ENCODE measurements at places on chromosomes 11 and 22.

DNA sequence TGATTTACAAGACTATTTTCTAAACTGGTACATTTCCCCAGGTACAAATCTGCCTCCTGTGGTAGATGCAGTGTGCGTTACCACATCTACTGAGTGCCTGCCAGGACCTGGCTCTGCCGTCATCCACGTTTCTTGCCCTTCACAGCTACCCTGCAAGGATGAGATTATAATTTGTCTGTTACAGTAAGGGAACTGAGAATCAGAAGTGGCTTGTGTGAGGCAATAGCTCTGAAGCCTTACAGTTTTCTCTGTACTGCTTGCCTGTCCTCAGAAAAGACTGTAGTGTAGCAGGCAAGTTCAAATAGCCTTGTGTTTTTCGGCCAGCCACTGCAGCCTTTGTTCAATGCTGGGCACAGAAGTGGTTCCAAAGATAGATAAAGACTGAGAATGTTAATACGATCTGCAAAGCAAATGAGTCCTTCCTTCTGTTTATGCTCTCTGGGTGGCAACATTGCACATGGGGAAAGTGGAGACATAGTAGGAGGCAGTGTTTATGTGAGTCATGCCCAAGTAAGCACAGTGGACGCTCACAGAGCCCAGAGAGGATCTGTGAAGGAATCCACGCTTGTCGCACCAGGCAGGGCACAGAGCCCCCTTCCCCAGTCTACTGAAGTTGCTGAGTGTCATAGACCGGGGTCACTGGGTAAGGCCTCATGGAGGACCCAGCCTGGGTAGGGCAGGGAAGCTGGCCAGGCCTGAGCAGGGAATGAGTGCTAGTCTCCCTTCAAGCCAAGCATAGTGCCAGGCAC is 49.1 kb downstream of the MICAL2 start:
- no peak for DNase-seq

- DNase-seq, result no peak
Observed at GRCh38 chr11:114232400-114233059, 63.7 kb upstream of the NNMT start.

GRCh38 chr11:42709216-42709615 is 602.6 kb upstream of the API5 start:
- no peak for DNase-seq

GRCh38 chr11:130673698-130674097 is 225.3 kb downstream of the ADAMTS15 start:
- DNase-seq, result no peak

GRCh38 chr11:132646890-132647289 is 885.4 kb downstream of the OPCML start:
- no peak for DNase-seq

- no peak for DNase-seq
Observed at GRCh38 chr11:44781655-44782054, 54.9 kb downstream of the TSPAN18 start.

- DNase-seq, result no peak
Observed at GRCh38 chr11:64088162-64089026, 52.7 kb downstream of the FLRT1 start.

- no peak for DNase-seq
Observed at GRCh38 chr22:37817705-37818408, 5.3 kb upstream of the GALR3 start.

- DNase-seq, result no peak
Observed at GRCh38 chr11:128894286-128894681, 3.1 kb downstream of the KCNJ5 start.

- no peak for DNase-seq
Observed at GRCh38 chr11:91790346-91791170, 434.1 kb upstream of the FAT3 start.

- no peak for DNase-seq
Observed at GRCh38 chr11:1917523-1918435, 1.7 kb upstream of the TNNT3 start.

GRCh38 chr22:30910358-30910757 is 58.2 kb downstream of the MORC2 start:
- no peak for DNase-seq

DNA sequence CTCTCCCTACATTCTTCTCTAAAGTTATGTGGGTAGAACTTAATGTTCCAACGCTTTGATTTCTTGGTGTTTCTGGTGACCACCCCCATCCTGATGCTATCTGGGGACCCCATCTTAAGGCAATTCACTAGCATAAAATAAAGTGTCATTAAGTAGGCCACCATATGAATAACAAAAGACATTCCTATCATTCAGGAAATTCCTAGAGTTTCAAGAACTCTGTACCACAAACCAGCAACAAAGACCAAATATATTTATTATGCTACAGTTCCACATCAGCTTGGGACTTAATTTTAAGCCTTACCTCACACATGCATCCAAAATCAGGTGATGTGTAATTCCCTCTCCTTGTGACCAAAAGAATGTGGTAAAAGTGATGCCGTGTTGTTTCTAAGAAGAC is 254.6 kb upstream of the LRRC4C start:
- DNase-seq, result no peak

GRCh38 chr22:17699696-17700340 is 61.3 kb downstream of the BCL2L13 start:
- no peak for DNase-seq

- no peak for DNase-seq
Observed at GRCh38 chr11:115693002-115693401, 188.8 kb upstream of the CADM1 start.

DNA sequence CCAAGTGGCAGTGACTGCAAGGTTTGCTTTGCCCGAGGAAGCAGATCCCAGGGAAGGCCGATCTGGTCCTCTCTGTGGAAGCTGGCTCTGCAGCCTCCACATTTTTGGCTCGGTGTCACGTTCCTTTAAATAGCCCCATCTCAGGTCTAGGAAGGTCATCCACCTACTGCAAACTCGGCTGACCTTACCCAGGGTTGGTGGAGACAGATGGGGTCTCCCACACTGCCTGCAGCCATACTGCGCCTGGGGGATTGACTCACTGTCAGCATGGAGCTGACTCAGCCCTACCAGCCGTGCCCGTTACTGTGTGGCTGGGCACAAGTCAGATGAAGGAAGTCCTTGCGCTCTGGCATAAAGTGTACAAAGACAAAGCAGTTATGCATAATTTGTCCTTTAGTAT is 16.9 kb downstream of the CDPF1 start:
- DNase-seq, result no peak

- no peak for DNase-seq
Observed at GRCh38 chr11:120431633-120432032, 79.9 kb upstream of the GRIK4 start.

DNA sequence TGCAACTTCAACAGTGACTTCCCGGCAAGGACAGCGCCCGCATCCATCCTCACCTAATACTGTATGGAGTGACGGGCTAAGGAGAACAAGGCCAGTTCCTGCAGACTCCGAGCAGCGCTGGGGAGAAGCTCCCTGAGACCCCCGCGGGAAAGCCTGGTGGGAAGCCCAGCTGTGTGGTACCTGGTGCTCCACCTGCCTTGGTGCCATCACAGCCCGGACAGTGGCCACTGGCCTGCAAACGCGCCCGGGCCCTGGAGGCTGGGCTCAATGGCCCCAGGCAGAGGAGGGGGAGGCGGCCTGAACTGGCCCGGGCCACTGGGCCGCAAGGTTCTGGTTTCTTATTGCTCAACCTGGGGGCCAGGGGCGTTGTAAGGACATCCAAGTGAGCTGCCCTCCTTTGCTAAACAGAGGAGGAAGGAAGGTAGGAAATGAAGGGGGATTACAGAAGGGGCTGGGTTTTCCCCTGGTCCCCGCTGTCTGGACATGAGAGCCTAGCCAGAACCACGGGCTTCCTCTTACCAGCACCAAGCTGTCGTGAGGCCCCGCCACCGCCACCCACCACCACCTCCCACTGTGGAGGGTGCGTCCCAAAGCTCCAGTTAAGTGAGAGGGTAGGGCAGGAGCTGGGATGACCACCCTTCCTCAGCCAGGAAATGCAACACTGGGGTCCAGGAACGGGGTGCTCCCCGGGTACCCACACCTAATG is 8.5 kb upstream of the CDC42BPG start:
- DNase-seq, result no peak

GRCh38 chr11:9155930-9156329 is 64.5 kb upstream of the SCUBE2 start:
- no peak for DNase-seq

GRCh38 chr11:75855206-75855605 is 40.2 kb downstream of the UVRAG start:
- no peak for DNase-seq

- no peak for DNase-seq
Observed at GRCh38 chr11:2578929-2579270, 120.9 kb downstream of the KCNQ1OT1 start.

DNA sequence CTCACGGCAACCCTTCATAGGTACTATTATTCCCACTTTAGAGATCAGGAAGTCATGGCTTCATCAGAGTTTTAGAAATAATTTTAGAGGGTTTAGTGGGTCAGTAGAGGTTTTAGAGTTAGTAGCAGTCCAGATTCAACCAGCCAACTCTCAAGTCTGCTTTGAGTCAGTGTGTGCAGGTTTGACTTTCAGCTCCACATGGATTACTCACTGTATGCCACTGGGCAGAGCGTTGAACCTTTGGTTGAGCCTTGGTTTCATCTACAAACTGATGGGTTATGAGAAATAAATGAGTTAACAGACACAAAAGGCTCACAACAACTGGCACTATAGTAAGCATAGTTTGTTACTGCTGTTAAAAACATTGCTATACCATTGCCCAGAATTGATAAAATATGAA is 19.0 kb upstream of the TP53AIP1 start:
- DNase-seq, result no peak

DNA sequence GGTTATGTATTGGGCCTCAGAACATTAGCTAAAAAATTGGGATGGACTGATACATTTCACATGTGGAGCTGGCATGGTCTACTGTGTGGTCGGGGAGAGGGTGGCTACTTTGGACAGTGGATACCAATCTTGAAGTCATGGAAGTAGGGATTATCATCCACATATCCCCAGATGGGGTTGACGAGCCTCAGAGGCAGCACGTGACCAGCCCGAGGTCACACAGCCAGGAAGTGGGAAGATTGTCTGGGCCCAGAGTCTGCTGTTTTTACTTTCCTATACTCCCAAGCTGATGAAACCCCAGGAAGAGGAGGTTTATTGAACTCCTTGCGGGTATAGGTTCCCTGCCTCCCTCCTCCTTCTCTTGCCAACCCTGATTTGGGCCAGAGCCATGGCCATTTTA is 92.9 kb downstream of the FBXO7 start:
- DNase-seq, result no peak

- DNase-seq, result no peak
Observed at GRCh38 chr11:111694851-111695250, 71.3 kb downstream of the PPP2R1B start.

- DNase-seq, result no peak
Observed at GRCh38 chr11:123378096-123378495, 52.0 kb upstream of the GRAMD1B start.

- DNase-seq, result no peak
Observed at GRCh38 chr22:42688241-42689211, 32.1 kb downstream of the A4GALT start.

- DNase-seq, result no peak
Observed at GRCh38 chr11:122059565-122059964, 56.5 kb downstream of the BLID start.

GRCh38 chr22:31776231-31776630 is 22.4 kb downstream of the DEPDC5 start:
- DNase-seq, result no peak

- no peak for DNase-seq
Observed at GRCh38 chr11:1767399-1768140, 3.8 kb upstream of the CTSD start.

GRCh38 chr11:115644856-115645255 is 140.6 kb upstream of the CADM1 start:
- DNase-seq, result no peak

DNA sequence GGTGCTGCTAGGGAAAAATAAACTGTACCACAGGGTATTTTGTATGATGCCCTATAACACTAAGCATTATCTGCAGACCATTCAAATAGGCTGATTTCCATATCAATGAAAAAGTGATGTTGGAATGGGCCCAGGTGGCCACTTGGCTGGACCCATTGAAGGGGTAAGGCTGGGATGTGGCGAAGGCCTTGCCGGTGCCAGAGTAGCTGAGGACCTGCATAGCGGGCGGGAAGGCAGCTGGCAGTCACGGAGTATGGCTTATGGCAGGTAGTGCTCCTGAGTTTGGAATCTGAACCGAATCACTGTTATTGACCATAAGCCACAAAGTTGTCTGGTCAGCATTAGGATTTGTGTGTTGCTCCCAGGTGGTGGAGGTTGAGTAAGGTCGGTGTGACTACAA is 131.0 kb downstream of the MICAL2 start:
- no peak for DNase-seq

DNA sequence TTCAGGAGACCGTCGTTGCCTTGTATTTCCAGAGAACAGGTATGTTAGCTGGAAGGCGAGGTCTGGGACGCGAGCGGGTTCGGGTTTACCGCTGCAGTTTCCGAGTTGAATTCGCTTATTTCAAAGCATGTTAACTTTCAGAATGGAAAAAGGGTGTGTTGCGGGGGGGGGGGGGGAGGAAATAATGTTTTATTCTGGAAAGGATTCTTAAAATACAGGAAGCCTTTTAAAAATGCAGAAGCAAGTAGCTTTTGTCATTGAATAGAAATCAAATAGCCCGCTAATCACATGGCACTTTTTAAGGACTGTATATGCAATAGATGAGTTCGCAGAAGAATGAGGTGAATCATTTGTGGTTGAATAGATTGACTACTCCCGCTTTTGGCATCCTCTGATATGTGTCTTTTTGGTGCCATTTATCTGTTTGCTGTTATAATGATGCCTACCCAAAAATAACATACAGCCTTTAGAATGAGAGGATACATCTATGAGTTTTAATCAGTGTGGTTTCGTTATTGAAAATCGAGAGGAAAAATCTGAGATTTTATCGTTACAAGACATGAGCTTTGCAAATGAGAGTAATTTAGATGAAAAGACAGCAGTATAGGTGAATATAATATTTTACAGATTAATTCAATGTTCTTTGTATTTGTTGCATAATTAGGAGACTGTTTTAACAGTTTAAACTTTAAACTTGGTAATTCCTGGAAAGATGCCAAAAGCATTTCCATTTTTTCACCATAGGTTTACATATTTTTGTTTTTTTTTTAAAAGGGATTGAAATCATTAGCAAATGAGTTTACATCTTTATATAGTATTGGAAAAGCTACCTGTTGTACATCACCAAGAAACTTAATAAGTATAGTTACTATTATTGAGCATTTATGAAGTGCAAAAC is 1.7 kb downstream of the PDE3B start:
- no peak for DNase-seq

DNA sequence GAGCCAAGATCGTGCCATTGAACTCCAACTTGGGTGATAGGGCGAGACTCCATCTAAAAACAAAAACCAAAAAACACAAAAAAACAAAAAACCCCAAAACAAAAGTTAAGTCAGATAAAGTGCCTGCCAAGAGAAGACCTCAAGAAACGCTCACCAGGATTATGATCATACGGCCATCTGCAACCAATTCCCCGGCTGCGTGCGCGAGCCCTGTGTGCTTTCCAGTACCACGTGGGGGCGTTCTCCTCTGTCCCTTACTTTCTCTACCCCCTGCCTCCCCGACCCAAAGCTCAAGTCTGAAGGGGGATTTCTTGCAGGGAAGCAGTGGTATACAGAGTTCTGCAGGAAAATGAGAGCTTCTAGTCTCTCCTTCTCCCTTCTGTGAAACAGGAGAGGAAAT is 10.5 kb upstream of the RPS19BP1 start:
- DNase-seq, result no peak

All from glomerular endothelial cell (primary cell).